ENCODE measurements at places on chromosomes 5 and 9. TPM values are rescaled to one million over a fixed set of nuclear protein-coding genes. Genes with fewer than 3 reads are reported as not detected.

DNA sequence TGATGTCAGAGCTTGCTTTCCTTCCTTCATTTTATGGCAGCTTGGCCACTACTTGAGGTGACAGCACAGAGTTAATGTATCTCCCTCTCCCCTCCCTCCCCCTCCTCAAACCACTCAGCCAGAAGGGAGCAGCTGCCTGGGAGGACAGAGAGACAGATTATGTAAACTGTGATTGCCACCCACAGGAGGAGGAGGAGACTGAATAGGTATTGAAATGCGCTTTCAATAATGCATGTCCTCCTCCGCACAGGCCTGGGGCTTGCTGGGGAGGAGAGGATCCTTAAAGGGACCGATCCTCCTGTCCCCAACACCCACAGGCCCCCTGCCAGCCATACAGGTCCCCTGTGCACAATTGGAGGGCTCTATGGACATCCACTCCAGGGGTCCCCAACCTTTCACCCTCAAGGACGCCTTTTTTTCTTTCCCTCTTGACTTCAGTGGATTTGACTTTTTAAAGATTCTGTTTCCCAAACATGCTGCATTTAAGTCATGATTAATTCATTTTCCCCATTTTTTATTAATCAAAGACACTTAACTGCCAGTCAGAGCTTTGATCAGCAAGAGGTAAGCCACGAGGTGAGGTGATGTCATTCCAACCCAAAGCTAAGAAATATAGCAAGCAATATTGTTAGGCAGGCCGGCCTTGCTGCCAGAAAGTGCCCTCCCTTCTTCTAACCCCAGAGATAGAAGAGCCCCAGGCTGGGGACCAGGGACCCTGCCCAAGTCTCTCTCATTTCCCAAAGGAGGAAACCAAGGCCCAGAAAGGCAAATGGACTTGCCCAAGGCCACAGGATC is 47.5 kb upstream of the CPLX2 start:
- DNase-seq = peak; percentile 68

DNA sequence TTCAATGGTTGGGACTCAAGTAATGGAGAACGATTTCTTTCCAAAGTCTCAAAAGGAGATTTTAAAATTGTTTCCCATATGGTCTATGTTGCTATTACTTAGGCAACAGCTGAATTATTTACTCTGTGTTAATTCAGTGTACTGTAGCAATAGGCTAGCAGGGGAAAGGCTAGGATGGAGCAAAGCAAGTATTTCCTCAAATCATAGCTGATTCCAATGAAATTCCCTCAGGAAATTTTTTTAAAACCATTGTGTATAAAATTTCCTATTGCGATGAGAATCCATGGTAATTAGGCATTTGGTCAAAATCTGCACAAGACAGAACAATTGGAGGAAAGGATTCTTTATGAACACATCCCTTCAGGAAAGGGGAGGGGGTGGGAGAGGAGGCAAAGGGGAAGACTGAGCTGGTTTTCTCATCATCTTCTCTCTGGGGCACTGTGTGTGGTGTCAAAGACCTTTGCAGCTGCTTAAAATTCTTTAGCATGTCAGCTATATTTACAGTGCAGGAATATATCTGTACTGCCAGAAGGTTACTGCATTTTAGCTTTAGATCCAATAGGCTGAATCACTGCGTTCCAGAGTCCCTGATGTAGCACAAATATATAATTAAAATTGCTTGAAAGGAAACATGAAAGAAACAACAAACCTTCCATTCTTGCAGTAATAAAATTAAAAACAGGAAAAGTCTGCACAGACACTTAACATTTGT is 95.3 kb downstream of the ZNF608 start:
- DNase-seq = no peak

DNA sequence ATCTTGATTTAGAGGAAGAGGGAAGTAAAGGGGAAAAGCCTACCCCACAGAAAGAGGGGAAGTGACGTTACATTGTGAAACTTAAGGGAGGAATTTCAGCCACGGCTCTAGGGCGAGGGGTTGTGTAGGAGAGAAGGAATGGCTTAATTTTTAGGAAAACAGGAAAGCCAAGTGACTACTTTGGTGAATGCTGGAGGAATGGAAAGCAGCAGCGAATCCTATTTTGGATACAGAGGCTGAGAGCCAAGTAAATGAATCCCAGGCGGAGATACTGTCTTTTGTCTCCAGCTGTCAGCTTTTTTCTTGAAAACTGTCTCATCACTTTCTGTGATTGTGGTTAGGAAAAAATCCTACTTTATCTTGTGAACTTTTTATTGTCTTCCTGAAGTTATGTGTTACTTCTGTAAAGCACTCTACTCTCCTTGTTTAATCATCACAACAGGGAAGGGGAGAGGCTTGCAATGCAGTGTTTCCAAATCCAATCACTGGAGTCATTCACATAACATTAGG is 188.4 kb downstream of the TSSK1B start:
- no peak for DNase-seq

GRCh38 chr5:107704681-107705401 is 34.1 kb upstream of the EFNA5 start:
- no peak for DNase-seq

DNA sequence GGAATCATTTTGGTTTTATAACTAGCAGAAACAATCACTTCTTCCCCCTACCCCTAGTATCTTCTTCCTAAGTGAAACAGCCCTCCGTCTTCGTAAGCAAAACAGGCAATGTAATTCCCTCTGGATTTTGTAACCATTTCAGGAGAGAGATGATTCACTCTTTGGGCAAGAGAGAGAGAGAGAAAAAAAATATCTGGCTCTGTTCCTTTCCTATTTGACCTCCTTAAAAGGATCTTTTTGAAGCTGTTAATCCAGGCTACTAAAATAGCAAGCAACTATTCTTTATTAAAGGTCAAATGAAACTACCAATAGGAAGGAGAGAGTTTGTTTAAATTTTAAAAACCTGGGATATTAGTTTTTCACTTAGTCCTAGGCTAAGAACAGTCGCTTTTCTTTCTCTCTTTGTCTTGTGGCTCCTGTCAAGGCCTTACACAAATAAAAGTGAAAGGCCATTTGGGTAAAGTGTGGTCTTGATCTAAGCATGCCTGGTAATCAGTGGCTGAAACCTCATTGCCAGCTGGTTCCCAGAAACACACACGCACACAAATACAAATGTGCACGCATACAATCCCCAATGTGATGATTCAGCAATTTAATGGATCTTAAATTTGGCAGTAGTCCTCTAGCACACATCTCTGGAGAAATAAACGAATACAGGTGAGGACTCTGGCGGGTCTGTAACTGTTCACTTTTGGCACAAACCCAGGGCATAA is 70.2 kb downstream of the PRUNE2 start:
- DNase-seq = no peak

DNA sequence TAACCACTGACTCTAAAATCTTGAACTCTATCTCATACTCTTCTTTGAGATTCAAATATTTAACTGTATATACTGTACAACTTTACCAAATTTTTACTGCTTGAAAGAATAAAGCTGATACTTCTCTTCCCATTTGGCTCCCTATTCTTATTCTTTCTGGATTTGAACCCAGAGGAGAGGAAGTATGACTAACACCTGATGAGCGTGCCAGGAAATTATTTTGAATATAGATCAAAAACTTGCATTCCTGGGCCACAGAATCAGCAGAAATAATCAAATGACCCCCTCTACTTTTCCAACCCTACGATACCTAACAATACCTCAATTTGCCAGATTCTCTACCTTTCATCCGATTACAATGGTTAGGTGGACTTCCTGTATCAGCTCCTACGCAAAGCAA is 285.8 kb downstream of the ISL1 start:
- no peak for DNase-seq

DNA sequence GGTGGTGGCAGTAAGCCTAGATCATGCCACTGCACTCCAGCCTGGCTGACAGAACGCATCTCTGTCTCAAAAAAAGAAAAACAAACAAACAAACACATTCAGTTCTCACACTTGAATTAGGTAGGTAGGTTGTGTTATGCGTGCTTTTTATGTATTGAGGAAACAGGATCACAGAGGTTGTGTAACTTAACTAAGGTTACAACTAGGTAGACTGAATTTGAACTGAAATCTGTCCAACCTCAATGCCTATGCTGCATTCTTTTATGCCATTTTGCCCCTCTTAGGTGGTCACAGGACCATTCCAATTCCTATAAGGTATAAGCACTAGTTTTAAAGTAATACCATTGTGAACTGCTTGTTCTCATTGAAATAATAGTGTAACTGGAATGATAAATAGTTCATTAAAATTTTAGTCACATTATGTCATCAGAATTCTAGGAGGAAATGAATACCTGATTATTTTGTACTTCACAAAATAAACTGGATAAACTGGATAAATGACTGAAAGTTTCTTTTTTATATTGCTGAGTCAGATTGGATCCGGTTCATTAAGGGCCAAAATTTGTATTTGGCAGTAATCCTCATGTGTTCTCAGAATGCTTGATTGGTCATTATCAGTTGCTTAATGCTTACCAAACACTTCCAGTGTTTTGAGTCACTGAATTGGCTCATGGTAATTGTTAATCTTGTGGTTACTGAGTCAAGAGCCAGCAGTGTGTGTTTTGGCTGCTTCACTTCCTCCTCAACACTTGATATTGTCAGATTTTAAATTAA is 7.1 kb downstream of the UBAP1 start:
- peak; percentile 30 for DNase-seq

DNA sequence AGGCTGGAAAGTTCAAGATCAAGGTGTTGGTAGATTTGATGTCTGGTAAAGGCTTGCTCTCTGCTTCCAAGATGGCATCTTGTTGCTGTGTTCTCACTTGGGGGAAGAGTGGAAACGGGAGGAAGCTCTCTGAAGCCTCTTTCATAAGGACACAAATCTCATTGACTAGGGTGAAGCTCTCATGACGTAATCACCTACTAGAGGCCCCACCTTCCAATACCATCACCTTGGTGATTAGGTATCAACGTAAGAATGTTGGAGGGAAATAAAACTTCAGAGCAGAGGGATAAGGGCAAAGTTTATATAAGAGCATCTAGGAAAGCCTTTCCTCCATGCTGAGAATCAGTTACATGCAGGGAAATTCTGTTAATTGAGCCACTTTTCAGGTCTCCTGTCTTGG is 15.4 kb upstream of the KLF9 start:
- no peak for DNase-seq

DNA sequence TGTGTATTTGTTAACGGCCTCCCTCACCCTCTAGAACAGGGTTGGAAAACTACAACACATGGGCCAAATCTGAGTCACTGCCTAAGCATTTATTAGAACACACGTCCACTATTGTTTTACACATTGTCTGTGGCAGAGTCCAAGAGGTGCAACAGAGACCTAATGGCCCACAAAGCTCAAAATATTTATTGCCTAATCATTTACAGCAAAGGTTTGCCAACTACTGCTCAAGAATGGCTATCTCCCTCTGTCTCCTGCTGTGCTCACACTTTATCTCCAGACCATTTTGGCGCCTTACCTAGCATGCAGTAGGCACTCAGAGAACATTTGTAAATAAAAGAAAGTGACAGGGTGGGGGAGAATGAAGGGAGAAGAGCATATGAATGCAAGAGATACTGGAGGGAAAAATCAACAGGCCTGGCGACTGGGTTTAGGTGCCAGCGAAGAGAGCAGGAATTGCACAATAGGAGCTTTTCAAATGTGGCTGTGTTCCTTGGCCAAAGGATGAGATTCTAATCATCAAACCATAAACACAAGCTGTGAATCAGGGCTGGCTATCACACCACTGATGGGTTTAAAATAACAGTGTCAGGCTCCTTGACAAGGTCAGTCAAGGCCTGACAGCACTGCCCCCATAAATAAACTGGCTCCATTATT is 80.3 kb downstream of the EPB41L4A start:
- no peak for DNase-seq

DNA sequence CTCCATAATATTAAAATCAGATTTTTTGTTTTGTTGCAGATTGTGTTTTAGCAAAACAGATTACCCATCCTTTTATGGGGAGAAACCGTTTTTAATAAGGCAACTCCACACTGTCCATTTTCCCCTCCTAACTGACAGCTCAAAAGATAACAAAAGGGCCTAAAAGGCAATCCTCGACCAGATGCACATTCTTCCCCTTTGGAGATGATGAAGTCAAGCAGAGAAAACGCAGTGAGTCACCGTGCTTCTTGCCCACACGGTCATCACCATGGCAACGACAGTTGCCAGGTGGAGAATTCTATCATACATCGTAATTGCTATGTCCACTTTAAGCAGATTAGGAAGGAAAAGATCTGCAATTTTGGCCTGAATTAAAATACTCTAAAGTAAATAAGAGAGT is 96.4 kb downstream of the DIRAS2 start:
- DNase-seq = peak; percentile 35

GRCh38 chr5:157994906-157995519 is 136.1 kb upstream of the CLINT1 start:
- DNase-seq = peak; percentile 65

GRCh38 chr5:142491679-142492078 is 166.9 kb upstream of the SPRY4 start:
- no peak for DNase-seq

- DNase-seq = no peak
Measured at GRCh38 chr9:15553528-15553898, 670 bp downstream of the CCDC171 start.

GRCh38 chr9:27427272-27427643 is 96.8 kb upstream of the IFNK start:
- DNase-seq = no peak

GRCh38 chr5:112253478-112254250 is 165.4 kb downstream of the EPB41L4A start:
- no peak for DNase-seq

GRCh38 chr9:109816490-109816889 is 36.5 kb downstream of the PALM2AKAP2 start:
- no peak for DNase-seq

- DNase-seq = no peak
Measured at GRCh38 chr5:134920848-134921575, 16.1 kb downstream of the PCBD2 start.

Gene S1PR3
- polyA plus RNA-seq = 46.3 TPM

Gene FBXL7
- 25.7 TPM for polyA plus RNA-seq

Gene SPATA31C1
- 0.80 TPM for polyA plus RNA-seq

Gene EPB41L4B
- 10.9 TPM for polyA plus RNA-seq

Gene POU5F2
- polyA plus RNA-seq = 0.04 TPM

Gene RASGEF1C
- 0.51 TPM for polyA plus RNA-seq

Gene GAPT
- polyA plus RNA-seq = 0.81 TPM

Gene SAXO1
- 0.25 TPM for polyA plus RNA-seq

Gene FGF1
- 15.2 TPM for polyA plus RNA-seq

Gene ZNF483
- 3.5 TPM for polyA plus RNA-seq

Gene IFNA21
- polyA plus RNA-seq = 0.17 TPM

Gene PCDHAC2
- polyA plus RNA-seq = 0.53 TPM

Gene PRDM9
- polyA plus RNA-seq = not detected

Gene INSL4
- polyA plus RNA-seq = not detected

Gene MARCOL
- polyA plus RNA-seq = not detected

Gene THOC3
- 71.3 TPM for polyA plus RNA-seq

All from renal pelvis (tissue), 12 donors.